ELF-1 (cell line): ENCODE measurements at places on chromosomes 1 and 21.

GRCh38 chr1:38818175-38818976, 41.2 kb downstream of the RRAGC start:
- peak; percentile 88 for DNase-seq

DNA sequence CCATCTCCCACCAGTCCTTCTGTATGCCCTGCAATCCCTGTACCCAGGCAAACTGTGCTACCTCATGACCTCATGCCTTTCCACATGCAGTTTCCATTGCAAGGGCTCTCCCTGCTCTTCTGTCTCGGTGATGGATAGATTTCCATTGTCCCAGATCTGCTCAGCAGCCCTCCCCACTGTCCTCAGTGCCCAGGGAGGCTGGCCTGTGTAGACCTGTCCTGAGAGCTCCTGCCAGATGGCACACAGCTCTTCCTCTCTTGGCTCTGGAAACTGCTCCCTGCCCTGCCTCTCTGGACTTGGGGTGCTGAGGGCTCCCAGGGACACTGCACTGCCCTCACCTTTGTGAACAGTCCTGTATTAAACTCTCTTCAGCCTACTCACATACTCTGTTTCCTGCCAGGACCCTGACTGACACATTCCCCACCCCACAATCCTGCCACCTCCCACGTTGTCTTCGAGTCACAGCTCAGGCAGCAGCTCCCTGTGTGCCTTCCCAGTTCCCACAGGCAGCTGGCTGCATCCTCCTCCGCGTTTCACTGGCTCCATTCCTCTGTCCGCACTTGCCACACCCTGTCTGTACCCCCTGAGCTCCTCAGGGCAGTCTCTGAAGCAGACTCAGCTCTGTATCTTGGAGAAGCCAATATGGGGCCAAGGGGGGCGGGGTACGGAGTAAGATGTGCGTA, 57.0 kb downstream of the SPATA46 start:
- no peak for DNase-seq

GRCh38 chr21:35120631-35121180, 71.6 kb upstream of the RUNX1 start:
- no peak for DNase-seq

DNA sequence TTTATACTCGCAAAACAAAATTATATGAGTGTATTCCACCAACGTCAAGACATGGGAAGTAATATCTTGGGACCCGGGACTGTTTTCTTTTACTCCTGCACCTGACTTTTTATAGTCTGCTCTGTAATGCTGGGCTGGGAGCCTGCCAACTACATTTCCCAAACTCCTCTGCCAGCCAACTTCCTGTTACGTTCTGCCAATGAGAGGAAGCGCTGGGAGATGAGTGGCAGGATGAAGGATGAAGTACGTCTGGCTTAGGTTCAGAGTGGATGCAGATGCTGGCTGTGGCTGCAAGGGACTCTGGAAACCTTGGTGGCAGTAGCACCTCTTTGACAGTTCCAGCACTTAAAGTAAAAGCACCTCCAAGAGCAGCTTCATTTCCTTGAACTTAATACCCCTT, 59.6 kb downstream of the USP24 start:
- peak; percentile 20 for DNase-seq

- DNase-seq, result peak; percentile 83
Observed at GRCh38 chr21:43712268-43712942, 6.5 kb upstream of the PDXK start.

DNA sequence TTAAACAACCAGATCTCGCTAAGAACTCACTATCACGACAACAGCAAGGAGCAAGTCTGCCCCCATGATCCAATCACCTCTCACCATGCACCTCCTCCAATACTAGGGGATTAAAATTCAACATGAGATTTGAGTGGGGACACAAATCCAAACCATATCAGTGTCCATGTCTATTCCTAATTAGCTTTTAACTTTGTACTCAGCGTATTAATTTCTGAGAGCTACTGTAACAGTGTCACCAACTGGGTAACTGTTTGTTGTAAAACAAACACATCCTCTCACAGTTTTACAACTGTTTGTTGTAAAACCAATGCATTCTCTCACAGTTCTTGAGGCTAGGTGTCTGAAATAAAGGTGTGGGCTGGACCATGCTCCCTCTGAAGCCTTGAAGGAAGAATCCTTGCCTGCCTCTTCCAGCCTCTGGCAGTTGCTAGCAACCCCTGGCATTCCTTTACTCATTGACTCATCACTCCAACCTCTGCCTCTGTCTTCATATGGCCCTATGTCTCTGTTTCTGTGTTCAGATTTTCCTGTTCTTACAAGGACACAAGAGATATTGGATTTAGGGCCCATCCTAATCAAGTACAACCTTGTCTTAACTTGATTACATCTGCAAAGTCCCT, 121.2 kb downstream of the LTN1 start:
- peak; percentile 21 for DNase-seq

GRCh38 chr1:84538599-84538998, 32.2 kb upstream of the GNG5 start:
- no peak for DNase-seq

- DNase-seq, result peak; percentile 84
Observed at GRCh38 chr1:157963713-157964112, 29.7 kb upstream of the KIRREL1 start.

DNA sequence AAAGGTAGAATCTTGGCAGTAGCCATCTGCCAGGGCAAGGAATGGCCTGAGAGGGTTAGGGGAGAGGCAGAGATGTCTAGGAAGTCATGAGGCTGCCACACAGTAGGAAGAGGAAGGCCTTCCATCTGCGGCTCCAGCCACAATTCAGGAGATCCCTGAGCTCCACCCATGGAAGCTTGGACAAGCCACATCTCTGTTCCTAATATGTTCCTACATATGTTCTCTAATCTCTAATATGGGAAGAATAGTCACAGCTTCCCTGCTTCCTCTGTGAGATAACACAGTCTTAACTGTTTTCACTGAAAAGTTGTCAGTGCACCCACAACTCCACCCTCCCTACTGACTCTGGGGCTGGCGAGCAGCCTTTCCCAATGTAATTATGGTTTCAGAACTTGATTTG, 109.5 kb downstream of the CDC7 start:
- DNase-seq, result no peak

GRCh38 chr1:87684713-87685205, 356.1 kb downstream of the LMO4 start:
- peak; percentile 10 for DNase-seq

DNA sequence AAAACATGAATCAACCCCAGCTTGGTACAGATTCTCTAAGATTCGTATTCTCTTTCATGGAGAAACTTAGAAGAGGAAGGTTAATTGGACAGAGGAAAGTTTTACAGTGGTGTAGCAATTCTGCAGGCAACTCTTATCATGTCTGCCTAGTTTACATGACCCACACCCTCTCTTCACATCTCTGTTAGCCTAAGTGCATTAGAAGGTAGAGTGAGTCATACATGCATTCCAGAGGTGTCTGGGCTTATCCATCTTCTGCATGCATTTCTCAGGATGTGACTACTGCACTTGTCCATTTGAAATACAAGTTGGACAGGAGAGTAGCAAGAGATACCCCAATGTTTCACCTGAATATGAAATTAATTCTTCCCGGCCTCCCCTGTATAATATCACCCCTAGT, 578.4 kb upstream of the NCAM2 start:
- no peak for DNase-seq

GRCh38 chr1:112722601-112723510, 7.7 kb upstream of the PPM1J start:
- DNase-seq, result peak; percentile 72

- no peak for DNase-seq
Observed at GRCh38 chr1:110049801-110050601, 15.6 kb downstream of the STRIP1 start.

DNA sequence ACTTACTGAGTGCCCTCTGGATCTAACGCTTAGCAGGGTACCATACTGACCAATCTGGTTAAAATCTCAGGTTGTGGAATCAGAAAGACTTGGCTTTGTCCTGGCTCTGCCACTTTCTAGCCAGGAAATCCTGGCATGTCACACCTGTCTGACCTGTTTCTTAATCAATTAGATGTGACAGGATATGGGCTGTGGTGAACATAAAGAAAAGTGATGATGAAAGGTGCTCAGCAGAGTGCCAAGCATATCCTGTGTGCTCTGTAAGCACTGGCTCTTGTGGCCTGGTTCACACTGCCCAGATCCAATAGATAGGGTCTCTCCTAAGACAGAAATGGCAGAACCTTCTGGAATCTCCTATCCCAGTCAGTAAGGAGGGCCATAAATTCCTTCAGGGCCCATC, 53.9 kb downstream of the PHC2 start:
- DNase-seq, result peak; percentile 49

GRCh38 chr1:205229399-205229871, 1.7 kb downstream of the TMCC2 start:
- DNase-seq, result peak; percentile 82

DNA sequence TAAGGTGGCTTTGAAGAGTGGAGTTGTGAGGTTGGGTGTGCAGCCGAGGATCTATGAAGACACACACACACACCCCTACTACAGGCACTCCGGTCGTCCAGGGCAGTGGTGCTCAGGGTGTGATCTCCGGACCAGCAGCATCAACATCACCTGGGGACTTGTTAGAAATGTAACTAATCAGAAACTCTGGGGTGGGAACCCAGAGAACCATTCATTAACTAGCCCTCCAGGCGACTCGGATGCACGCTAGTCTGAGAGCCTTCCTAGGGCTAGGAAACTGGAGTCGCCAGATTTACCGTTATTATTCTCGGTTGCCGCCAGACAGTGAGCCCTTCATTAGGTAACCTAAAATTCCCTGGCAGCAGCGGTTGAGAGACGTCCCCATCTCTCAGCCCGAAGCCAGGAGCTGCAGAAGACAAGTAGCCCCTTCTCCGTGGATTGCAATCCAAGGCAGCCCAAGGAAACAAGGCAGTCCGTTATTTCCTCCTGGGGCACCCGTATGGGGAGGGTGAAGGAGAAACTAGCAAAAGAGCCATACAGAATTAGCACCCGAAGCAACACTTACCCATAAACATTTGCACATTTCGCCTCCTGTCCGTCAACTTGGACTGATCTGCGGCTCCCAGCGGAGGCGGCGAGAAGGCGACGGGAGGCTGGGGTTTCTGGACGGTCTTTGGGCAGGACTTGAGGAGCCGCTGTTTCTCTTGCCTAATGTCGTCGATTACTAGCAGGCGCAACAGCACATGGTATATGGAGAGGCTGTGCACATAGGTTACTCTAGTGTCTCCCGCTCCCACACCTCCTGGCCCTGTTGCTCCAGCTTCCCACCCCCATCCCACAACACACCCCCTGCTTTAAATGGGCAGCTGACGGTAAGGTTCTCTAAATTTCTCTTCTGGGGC, 2.9 kb upstream of the CCN1 start:
- peak; percentile 63 for DNase-seq

GRCh38 chr1:4700801-4701200, 46.4 kb downstream of the AJAP1 start:
- peak; percentile 45 for DNase-seq

- no peak for DNase-seq
Observed at GRCh38 chr1:165426745-165427144, 18.2 kb downstream of the RXRG start.

DNA sequence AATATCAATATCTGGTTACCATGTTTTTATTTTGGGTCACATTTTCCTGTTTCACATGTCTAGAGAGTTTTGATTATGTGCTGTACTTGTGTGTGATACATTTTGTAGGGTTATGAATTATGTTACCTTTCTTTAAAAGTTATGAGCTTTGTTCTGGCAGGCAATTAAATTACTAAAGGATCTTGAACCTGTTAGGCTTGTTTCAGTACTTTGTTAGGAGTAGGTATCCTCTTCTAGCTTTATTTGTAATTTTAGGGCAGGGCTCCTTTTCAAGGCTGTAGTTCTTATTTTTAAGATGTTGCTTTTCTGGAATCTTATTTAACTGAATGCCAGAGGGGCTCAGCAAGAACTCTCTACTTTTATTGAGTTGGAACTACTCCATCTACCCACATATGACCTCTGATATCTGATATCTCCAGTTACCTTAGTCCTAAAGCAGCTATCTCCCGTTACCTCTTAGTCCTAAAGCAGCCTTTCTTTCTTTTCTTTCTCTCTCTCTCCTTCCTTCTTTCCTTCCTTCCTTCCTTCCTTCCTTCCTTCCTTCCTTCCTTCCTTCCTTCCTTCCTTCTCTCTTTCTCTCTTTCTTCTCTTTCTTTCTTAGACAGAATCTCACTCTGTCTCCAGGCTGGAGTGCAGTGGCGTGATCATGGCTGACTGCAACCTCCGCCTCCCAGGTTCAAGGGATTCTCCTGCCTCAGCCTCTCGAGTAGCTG, 23.8 kb downstream of the KCTD3 start:
- DNase-seq, result no peak

DNA sequence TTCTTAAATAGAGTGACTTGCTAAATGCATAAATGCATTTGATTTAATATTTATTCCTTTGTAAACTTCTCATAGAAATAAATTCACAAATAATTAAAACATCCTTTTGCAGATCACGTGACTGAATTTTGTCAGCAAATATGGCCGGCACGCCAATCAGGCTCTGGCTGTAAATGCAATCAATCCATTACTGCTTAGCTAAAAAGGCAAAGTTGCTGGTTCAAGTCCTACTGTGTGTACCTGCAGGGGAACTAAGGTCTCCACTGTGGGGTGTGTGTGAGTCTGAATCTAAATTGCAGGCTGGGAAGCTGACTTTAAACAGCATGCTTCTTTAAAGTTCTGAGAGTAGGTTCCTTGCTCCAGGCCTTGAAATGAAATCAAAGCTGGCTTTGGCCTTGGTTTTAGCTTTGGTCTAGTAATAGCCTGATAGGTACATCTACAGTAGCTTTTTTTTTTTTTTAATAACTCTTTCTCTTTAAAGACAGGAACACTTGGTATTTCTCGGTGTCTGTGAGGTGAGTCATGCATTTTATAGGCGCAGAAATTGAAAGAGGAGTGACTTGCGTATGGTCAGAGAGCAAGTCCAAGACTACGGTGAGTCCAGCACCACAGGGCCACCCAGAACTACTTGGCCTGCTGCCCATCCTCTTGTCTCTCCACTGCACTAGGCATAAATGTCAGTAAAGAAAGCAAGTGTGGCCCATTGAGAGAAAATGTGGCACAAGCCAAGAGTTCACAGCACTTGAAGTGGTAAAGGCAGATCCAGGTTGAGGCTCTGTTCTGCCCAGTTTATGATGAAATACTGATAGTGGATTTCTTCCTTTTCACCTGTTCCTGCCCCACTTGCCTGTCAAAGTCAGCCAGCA, 36.2 kb upstream of the LYST start:
- no peak for DNase-seq

DNA sequence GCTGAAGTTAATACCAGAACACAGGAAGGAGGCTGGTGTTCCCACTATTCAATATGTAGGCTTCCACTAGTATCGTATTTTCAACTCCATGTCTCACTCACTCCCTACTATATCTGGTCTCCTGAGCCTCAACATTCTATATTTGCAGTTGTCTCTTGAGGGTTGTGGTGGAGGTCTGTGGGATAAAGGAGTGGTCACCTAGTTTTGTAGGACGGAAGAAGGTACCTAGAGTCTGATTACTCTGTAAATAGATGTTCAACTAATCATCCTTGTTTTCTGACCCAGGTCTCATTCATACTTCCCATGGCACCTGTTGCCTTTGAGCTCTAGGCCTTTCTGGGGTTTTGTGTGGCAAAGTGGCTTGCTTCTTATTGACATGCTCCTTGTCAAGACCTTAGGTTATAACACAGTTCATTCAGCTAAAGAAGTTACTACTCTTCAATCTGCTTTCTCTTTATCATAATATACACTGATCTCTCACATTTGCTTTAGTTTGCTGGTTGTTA, 18.1 kb downstream of the IFT25 start:
- no peak for DNase-seq

- peak; percentile 48 for DNase-seq
Observed at GRCh38 chr1:154808909-154809262, 61.2 kb downstream of the KCNN3 start.
